ENCODE measurements at places on chromosomes 3 and 15.

DNA sequence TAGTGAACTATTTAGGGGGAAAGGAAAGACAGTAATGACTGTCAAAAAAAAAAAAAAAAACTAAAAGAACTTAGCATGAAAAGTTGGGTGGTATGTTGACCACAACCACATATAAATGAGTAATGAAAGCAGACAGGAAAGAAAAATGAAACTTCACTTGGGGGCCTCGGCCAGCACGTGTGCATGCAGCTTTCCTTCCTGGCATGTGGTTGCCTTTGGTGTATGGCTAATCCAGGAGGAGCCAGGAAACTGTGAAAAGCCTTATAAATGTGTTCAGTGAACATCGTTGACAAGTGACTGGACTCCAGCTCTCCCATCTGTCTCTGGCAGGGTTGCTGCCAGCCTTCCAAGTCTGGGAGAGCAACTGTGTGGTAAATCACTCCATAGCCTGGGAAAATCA, 195.1 kb downstream of the DTWD1 start:
- peaks cover 19% of the 10 kb centered on the region for H3K4me1 ChIP-seq
- no peaks in the 10 kb centered on the region for H3K36me3 ChIP-seq

- no peak for DNase-seq
- H3K27ac ChIP-seq: peak overlapping the region; percentile 41
- no peaks in the 10 kb centered on the region for H3K27me3 ChIP-seq
- no peaks in the 10 kb centered on the region for H3K36me3 ChIP-seq
- H3K4me3 ChIP-seq: no peak overlapping the region
- peaks cover 50% of the 10 kb centered on the region for H3K4me1 ChIP-seq
Observed at GRCh38 chr15:100111125-100112060, 230.4 kb downstream of the ADAMTS17 start.

GRCh38 chr3:141441381-141442364, 45.2 kb upstream of the RASA2 start:
- peaks cover 75% of the 10 kb centered on the region for H3K4me1 ChIP-seq
- H3K36me3 ChIP-seq: peaks cover 54% of the 10 kb centered on the region
- H3K4me3 ChIP-seq: peak overlapping the region; percentile 25
- H3K27ac ChIP-seq: peak overlapping the region; percentile 86
- peak; percentile 95 for DNase-seq
- H3K27me3 ChIP-seq: no peaks in the 10 kb centered on the region

- no peaks in the 10 kb centered on the region for H3K27me3 ChIP-seq
- H3K27ac ChIP-seq: no peak overlapping the region
- no peak for DNase-seq
- H3K4me1 ChIP-seq: no peaks in the 10 kb centered on the region
- H3K4me3 ChIP-seq: no peak overlapping the region
Observed at GRCh38 chr15:36024031-36024688, 478.2 kb upstream of the DPH6 start.

DNA sequence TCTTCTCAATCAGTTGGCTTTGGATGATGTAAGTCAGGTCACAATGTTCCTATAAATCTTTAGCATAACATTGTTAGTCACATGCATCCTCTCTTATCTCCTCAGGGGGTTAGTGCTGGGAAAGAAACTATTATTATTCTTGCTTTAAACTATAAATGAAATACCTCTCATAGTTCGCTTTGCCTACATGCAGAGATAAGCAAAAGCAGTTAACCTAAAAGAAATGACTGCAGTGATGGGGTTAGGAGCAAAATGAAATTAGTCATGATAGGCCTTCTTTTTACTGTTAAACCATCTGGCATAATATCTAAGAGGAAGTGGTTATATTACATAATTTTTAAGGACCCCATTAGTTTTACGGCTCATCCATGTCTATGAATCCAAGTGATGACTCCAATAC, 91.7 kb upstream of the IGSF10 start:
- H3K27me3 ChIP-seq: no peaks in the 10 kb centered on the region
- DNase-seq: no peak
- no peaks in the 10 kb centered on the region for H3K36me3 ChIP-seq
- H3K27ac ChIP-seq: no peak overlapping the region

GRCh38 chr3:47015151-47015550, 35.7 kb downstream of the NBEAL2 start:
- peaks cover 5% of the 10 kb centered on the region for H3K4me1 ChIP-seq
- no peaks in the 10 kb centered on the region for H3K27me3 ChIP-seq
- H3K36me3 ChIP-seq: peaks cover 33% of the 10 kb centered on the region
- no peak for DNase-seq
- H3K27ac ChIP-seq: no peak overlapping the region
- no peak overlapping the region for H3K4me3 ChIP-seq

DNA sequence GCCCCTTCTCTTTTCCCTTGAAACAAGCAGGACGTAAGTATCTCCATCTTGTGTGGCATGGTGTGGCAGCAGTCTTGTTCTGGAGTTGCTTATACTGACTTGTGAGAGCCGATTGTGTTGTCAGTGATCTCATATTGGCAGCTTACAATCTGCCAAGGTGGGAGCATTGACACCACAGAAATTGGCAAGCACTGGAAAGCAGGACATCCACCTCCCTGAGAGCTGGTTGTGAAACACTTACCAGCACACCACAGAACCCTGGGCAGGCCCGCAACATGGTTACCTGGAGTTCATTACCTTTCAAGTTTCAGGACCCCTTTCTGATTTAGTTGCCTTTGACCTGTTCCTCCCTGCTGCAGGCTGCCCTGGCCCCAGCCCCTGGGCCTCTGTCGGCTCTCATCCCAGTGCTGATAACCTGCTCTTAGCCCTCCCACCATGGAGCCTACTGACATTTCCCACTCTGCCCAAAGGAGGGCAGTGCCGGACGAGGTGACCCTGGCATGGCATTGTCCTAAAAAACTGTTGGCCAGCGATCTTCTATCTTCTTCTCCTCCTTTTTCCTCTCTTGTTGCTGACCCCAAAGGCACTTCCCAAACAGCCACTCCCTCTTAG, 10.6 kb upstream of the ATP2B2 start:
- no peak for DNase-seq
- H3K4me1 ChIP-seq: no peaks in the 10 kb centered on the region
- H3K27me3 ChIP-seq: no peaks in the 10 kb centered on the region
- no peak overlapping the region for H3K4me3 ChIP-seq

DNA sequence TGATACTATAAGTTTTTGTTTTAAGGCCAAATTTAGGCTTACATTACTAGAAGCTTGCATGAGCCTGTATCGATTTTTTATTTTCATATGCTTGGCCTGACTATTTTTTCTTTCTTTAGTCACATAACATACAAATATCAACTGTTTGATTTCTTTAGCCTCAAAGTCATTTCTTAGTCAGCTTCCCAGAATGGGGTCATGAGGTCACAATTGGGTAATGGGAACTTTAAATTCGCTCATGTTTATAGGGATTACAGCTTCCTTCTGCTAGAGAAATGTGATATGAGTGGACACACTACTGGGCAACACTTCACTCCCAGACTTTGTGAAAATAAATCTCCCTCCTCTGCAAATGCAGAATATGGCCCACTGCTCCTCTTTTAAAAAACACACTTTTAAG, 9.1 kb upstream of the TIPARP start:
- H3K27ac ChIP-seq: no peak overlapping the region
- no peaks in the 10 kb centered on the region for H3K27me3 ChIP-seq

All from esophagus muscularis mucosa (tissue), 4 donors.